Tongue (tissue), 3 donors: ENCODE measurements at places on chromosomes 6 and 20.

- DNase-seq: no peak
These were observed 62.8 kb downstream of the GRM4 start for GRCh38 chr6:34082864-34083626.

- no peak for DNase-seq
These were observed 51.2 kb upstream of the AKIRIN2 start for GRCh38 chr6:87753131-87753685.

- no peak for DNase-seq
These were observed 133.9 kb upstream of the SOX4 start for GRCh38 chr6:21459641-21460040.

- peak; percentile 84 for DNase-seq
These were observed 171.2 kb upstream of the SULF2 start for GRCh38 chr20:47956268-47956995.

- DNase-seq: no peak
These were observed 192.5 kb upstream of the PLCB4 start for GRCh38 chr20:8876366-8876765.

GRCh38 chr6:10514049-10514780, 6.9 kb upstream of the GCNT2 start:
- DNase-seq: no peak

DNA sequence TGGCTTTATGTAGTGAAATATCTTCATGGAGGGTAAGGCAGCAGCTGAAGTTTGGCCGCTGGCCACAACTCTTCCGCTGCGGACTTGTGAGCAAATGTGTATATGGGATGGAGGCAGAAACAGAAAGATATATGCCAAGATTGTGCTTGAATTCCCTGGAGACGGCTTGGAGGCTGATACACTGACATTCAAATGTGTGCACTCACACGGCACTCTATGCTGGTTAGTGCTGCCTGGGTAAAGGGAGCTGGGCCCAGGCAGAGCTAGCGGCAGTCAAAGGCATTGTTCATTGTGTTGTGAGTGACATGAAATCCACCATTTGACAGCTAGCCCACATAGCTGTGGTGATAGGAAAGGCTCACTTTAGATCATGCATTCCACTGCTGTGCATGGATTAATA, 202.7 kb downstream of the CLIC5 start:
- DNase-seq: peak; percentile 42

- no peak for DNase-seq
These were observed 37.0 kb upstream of the MPC1 start for GRCh38 chr6:166419717-166420116.

GRCh38 chr6:81624453-81624852, 128.0 kb downstream of the TENT5A start:
- no peak for DNase-seq

DNA sequence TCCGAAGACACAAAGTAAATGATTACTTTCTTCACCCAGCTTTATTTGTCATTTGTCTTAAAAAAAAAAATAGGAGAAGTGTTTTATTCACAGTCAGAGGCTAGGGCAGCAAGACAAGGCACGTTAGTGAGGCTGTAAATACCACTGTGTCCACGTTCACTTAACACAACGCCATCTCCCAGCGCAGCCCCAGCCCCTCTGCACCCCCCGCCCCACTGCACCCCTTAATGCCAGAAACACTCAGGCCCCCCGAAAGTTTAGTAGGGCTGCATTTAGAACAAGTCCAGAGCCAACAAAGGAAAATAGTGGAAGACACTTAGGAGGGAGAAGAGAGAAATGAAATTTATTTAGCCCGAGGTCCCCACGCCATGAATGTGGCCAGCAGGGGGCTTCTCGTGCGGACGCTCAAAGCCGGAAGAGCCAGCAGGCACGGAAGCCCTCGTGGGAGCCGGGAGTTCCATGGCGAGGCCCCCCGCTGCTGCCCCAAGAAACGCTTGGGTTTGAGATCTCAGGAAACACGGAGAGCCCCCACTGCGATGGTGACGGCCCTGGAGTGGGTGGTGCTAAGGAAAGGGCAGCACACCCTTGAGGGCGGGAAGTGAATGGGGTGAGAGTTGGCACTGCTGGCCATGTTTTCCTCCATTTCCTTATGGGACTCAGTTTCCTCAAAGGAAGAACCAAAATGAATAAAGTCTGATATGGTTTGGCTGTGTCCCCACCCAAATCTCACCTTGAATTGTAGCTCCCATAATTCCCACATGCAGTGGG, 50.2 kb downstream of the IYD start:
- peak; percentile 81 for DNase-seq

DNA sequence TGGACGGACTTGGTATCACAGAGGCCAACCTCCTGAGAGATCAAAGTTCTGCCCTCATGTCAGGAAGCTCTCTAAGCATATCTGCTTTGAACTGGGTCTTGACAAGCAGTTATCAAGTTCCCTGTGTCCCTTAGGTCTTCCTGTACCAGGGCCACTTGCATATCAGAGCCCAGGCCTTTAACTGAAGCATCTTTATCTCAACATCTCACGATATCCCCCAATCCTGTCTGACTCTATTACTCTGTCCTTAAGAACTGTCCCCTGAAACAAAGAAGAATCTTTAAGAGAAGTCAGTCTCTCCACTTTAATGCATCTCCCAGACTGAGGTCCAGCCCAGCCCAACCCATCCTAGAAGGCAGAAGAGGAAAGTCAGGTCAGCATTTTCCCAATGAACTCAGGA, 8.2 kb downstream of the MAS1L start:
- no peak for DNase-seq

DNA sequence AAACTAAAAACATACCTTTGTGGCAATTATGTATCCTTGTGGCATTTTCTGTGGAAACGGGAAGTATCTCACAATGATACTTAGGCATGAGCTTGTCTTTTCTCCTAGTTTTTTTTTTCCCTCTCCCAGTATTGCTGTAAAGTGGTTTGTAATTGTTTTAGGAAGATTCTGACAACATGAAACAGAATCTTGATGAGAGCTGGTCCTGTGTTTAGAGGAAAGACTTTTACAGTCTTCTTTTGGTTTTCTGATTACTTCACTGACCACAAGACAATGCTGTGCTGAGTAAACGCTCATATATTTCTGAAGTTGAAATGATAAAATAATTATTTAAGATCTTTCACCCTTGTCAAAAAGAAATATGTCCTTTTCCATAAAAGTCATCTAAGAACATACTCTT, 201.2 kb downstream of the FOXC1 start:
- DNase-seq: no peak
